ENCODE measurements at places on chromosomes 7 and 10.
A peak's percentile ranks its signal among the peaks of the same experiment; 100 is the strongest.

DNA sequence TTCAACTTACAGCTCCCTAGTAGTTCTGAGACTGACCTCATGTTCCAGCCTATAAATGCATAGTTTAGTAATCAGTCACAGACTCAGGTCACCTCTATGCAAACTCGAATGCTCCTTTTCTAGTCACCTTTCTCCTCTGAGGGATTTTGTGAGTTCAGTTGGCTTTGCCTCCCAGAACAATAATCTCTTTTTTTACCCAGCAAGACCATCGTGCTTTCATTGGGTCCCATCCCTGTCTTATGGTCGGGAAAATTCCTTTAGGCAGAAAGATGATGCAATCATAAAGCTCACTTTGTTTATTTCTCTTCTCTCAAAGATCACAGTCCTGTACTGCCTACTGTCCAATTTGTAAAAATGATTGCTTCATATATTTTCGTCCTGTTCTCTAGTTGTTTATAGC lies 38.4 kb downstream of the TWIST1 start:
- no peak for DNase-seq

DNA sequence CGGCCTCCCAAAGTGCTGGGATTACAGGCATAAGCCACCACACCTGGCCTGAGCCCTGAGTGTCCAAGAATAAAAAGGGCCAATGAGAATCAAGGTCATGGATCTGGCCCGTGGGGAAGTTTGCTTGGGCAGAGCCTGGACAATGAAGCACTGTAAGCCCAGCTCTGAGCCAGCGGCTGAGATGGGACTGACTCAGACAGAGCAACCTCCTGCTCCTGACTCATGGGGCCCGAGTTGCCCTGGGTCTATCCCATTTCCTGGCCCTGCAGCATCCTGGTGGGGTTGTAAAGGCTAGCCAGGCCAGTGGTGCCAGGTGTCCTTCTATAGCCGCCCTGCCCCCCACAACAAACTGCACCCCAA lies 5.2 kb upstream of the MYH16 start:
- no peak for DNase-seq

- no peak for DNase-seq
These were observed 53.5 kb downstream of the GLI3 start for GRCh38 chr7:42183547-42183946.

DNA sequence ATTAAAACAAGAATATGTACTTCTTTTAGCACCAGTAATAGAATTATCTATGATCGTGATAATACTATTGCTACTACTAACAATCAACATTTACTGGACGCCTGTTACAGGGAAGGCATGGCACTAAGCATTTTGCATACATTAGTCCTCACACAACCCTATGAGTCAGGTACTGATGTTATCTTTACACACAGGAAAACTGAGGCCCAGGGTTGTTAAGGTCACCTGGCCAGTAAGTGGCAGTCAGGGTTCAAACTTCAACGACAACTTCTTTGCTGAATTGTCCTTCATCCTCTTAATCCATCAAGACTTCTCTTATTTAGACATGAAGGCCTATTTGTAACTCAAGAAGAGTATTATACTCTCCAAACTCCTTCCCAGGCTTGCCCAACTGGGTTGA lies 41.9 kb upstream of the ACSL5 start:
- no peak for DNase-seq

- no peak for DNase-seq
These were observed 31.8 kb downstream of the CCAR1 start for GRCh38 chr10:68752711-68753350.

GRCh38 chr7:2646680-2647571 lies 15.1 kb downstream of the TTYH3 start:
- no peak for DNase-seq

DNA sequence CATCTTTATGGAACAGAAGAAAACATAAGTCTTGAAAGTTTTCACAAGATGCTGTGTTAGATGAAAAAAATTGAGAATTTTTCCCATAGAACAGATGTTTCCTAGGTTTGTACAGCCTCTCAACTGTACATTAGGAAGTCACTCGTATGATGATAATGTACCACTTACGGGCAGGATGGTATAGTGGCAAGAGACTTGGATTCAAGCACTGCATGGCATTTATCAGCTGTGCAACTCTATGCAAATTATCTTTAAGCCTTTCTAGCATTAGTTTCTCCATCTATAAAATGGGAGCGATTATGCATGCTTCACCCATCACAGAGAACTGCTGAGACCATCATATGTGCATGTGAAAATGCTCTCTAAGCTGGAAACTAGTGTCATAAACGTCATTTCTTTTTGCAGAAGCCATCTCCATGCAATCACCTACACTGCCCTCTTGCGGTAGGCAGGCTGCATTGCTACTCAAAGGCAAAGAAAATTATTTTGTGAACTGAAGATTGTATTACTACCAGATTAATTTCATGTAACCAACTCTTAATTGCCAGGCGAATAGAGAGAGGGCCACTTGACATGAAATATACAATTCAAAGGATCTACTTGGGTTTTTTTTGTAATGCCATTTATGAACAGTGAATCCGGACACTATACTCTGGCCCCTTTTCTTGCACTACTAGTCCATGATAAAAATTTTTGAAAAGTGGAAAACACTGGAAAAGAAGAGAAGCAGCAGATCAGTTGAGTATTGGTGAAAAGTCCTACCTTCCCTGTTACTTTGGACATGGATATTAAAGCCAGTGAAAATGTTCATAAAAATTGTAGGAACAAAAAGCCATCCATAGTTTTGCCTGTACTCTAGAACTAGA lies 102.3 kb downstream of the JAZF1 start:
- DNase-seq, result peak; percentile 35

- no peak for DNase-seq
These were observed 173.5 kb upstream of the ADCY1 start for GRCh38 chr7:45400680-45401079.

DNA sequence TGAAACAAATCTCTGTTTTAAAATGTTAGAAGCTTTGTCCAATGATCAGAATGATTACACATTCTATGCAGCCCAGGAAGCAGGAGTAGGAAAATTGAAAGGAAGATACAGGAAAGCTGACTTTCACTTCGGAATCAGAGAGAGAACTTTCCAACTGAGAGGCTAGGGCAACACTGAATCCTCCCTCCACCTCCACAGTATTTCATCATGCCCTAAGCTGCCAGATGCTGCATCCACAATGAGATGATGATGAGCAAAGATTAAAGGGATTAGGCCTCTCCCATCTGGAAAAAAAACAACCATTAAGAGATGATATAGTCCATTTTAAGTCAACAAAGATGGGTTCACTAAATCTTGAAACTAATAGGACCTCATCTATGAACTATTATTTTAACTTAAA lies 215.6 kb downstream of the GPR37 start:
- no peak for DNase-seq

DNA sequence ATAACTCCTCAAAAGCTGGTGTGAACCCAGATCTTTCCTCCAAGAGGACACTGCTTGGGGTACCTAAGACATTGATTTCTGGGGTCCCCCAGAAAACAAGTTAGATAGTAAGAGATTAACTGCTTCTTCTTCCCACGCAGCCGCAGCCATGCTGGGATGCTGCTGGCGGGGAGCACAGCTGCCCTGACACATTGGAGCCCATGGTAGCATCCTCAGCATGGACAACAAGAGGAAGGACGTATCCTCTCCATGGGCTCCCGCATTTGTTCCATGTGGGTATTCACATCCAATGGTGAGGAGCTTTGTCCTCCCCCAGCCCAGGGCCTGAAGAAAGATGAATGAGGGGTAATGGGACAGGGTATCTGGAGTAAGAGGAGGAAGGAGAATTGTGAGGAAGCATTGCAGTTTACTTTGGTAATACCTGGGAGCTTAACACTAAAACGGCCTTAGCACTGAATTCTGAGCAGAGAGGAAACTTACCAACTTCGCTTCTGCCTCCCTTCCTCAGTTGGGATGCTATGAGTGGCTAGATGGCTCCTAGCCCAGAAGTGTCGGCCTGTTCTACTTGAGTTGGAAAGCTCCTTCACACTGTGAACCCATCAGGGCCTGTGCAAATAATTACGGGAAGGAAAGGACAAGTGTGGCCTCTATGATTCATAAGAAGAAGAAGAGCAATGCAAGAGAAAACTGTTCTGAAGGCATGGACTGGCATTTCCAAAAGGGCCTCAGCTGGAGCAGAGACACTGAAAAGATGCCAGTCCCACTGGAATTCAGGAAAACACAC lies 43.9 kb downstream of the C10orf120 start:
- no peak for DNase-seq

DNA sequence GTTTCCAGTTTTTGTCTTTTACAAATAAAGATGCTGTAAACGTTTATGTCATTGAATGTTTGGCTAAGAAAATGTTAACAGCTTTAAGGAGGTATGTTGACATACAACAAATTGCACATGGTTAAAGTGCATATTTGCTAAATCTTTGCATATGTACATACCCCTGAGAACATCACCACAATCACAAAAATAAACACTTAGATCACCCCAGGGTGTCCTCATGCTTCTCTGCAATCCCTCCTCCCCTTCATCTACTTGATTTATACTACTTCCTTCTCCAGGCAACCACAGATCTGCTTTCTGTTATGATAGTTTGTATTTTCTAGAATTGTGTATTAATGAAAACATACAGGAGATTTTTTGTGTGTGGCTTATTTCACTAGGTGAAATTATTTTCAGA lies 209.5 kb downstream of the GLRX3 start:
- DNase-seq, result no peak

- DNase-seq, result no peak
These were observed 12.7 kb upstream of the MACC1 start for GRCh38 chr7:20229646-20230500.

GRCh38 chr7:128454808-128455542 lies 703 bp upstream of the HILPDA start:
- DNase-seq, result no peak

GRCh38 chr7:136656516-136656915 lies 211.9 kb upstream of the CHRM2 start:
- DNase-seq, result no peak

- peak; percentile 34 for DNase-seq
These were observed 248.3 kb downstream of the ADARB2 start for GRCh38 chr10:1488970-1489548.

DNA sequence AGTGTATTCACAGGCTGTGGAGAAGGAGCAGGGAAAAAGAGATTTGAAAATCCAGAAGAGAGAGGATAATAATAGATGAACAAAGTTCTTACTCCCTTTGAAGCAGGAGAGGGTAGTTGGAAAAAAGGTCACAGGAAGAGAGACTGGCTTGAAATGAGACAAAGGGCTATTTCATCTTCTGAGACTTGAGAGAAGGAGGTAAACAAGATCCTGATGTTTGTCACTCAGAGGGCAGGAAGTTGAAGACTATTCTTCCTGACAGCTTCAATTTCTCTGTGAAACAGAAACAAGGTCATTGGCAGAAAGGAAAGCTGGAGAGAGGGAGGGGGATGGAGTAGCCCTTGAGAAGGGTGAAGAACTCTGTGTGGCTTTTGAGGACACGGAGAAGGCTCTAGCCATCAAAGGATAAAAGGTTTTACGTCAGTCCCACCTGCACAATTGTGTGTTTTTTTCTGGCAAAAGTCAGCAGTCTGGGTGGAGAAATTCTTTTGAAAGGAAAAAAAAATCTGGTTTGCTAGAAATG lies 216.1 kb upstream of the STEAP4 start:
- no peak for DNase-seq

DNA sequence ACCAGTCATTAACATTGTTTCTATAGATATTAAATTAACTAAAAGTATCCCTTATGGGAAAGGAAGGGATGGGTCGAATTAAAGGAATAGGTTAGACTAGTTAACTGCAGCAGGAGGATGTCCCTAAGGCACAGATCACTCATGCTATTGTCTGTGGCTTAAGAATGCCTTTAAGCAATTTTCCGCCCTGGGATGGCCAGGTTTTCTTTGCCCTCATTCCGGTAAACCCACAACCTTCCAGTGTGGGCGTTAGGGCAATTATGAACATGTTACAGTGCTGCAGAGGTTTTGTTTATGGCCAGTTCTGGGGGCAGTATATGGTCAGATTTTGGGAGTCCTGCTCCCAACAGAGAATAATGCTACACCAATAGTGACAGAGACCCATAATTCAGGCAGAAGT lies 139.3 kb upstream of the CDK13 start:
- no peak for DNase-seq

DNA sequence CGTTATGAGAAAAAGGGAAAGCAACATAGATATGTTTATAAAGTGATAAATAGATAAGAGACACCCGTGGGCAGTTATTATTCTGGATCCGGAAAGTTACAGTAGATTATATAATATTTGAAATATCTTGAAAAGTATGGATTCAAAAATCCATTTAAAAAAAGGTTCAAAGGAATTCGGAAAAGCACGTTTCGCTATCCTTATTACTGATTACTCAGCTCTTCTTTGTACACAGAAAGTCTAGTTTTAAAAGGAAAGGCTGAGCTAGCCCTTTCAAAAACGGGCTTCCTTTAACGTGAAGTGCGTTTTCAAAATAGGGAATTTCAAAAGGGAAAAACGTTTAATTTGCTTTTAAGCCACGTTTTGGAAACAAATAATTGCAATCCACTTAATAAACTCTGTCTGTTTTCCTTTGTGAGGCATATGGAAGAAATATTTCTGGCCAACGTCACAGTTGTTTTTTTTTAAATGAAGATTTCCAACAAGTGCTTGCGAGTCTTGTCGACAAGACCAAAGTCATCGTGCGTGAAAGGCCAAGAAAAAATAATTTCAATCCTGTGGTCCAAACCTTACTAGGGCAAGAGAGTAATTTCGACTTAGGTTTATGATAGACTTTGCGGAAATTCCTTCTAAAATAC lies 2.2 kb upstream of the SKIDA1 start:
- DNase-seq, result no peak

DNA sequence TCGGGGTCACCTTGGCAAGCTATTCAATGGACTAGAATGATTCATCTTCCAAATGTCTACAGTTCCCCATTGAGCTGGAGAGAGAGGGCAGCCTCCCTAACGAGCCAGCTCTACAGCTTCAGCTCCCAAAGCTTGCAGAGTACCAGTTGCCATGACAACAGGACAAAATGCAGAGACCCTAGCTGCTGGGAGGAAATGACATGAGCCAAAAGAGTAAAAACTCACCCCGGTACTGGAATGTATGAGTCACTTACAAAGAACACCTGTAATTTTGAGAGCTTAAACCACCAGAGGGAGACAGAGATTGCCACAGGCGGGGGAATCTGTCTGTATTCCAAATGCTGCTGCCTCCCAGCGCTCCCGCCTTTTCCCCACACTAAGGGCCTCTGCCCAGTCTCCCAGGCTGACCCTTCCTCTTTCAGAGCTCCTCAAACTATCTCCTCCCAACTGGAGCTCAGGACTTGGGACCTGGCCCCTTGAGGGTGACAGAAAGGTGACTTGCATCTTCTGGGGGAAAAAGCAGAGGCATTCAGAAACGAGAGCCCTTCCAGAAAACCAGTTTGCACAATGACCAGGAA lies 95.5 kb downstream of the CUL2 start:
- DNase-seq, result peak; percentile 27
